CD4-positive, alpha-beta T cell treated with Interleukin-6 for 4 hours (primary cell): ENCODE measurements at places on chromosomes 4 and X.

DNA sequence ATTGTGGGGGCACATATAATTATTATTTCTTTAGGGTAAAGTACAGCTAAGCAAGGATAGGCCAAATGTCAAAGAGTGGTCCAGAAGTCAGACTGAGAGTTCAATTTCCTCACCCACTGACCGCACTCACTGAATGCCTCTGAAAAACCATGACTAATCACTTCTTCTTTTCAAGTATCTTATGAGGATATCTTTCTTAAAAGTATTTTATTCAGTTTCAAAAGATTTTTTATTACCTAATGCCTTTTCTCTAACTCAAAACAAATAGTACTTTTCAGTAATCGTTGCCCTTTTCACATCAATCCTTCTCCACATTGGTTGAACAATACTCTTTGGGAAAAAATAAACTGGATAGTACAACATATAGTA lies 61.7 kb upstream of the CAMK2D start:
- no peak for DNase-seq

GRCh38 chr4:1575418-1576303 lies 108.5 kb downstream of the FAM53A start:
- DNase-seq: no peak

DNA sequence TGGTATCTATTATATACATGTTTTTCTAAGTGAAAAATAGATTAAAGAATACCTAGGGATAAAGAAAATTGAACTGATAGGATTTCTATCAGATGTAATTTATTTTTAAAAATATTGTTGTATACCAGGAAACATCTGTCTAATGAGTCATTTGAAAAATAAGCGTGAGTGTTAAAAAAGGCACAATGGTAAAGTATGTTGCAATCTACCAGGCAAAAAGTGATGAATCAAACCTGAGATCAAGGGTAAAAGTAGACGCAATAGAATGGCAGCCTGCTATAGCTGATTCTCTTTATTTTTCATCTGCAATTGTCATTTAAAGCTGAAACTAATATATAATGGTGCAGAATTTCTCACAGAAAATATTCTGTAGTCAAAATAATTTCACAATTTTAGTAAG lies 1119.6 kb downstream of the PCDH18 start:
- DNase-seq: no peak

DNA sequence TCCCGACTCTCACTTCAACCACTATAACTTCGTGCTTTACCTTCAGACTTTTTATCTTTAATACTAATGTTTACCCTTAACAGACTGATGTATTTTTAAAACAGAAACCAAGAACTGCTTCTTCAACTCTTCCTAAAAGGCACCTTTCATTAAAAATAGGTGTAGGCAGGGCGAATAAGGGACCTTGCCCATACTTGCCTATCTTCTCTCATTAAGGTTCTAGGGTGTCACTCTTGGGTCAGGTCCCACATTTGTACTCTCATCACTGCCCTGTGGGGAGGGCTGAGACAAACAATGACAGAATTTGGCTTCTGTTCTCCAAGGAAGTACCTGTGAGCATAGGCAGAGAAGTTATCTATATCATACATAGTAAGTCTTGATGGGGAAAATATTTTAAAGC lies 69.7 kb downstream of the ANKRD50 start:
- DNase-seq: no peak

GRCh38 chrX:39470588-39471407 lies 627.0 kb downstream of the BCOR start:
- DNase-seq: no peak

DNA sequence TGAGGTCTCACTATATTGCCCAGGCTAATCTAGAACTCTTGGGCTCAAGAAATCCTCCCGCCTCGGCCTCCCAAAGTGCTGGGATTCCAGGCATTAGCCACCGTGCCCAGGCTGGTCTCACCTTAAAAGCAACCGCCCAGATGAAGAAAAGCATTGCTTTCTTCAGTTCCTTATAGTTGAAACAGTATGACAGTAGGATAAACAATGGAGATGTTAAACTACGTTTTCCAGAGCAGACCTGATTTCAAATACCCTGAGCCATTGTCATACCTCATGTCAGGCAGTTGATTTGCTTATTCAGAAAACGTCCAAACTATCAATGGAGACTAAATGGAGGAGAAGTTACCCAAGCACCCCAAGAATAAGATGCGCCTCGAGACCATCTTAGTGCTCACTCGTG lies 26.3 kb upstream of the TMEM131L start:
- DNase-seq: no peak

- no peak for DNase-seq
Observed at GRCh38 chrX:42273387-42273786, 350.0 kb upstream of the CASK start.

GRCh38 chr4:145298885-145299284 lies 118.5 kb upstream of the OTUD4 start:
- no peak for DNase-seq

GRCh38 chr4:104906276-104906675 lies 240.4 kb upstream of the TET2 start:
- DNase-seq: no peak

DNA sequence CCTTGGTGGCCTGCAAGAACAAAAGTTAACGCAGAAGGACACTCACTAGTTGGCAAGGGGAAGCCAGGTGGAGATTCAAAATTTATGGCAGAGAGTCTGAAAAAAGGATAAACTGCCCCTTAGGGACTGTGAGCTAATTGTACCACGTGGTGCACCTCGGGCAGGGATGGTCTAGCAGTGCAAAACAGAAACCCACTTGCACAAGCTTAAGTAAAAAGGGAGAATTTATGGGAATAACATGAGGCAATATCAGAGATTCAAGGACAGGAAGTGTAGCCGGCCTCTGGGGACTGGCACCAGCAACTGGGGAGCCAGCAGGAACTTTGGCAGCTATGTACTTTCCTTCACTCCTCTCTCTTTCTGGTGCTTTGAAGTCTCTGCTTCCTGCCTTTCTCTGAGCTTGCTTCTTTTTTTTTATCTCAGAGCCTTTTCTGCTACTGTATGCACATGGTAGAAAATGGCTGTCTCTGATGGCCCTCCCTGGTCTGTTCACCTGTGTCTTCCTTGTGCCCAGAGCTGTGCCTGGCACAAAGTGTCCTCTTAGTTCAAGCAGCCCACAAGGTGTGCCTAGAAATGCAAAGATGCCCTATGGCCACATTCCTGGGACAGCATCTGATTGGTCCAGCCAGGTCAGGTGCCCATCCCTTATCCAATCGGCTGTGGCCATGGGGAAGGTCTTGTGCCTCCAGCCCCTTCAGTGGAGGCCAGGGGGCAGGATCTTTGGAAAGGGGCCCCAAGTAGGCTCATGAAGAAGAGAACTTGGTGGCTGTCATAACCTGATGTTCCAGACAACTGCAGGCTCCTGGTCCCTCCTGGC lies 114.8 kb upstream of the ATP6AP2 start:
- DNase-seq: no peak

DNA sequence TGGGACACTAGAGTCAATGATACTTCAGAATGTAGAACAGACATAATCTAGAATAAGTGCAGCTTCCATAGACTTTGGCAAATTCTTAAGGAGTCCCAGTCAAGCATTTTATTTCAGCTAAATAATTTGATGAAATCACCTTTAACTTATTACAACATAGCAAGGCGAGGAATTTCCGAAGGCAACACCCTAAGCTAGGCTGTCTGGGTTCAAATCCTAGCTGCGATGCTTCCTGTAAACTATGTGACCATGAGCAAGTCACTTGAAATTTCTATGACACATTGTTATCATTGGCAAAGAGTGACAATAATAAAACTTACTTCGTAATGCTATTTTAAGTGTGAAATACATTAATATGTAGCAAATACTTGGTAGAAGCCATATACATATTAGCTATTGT lies 679.1 kb downstream of the DMD start:
- no peak for DNase-seq

DNA sequence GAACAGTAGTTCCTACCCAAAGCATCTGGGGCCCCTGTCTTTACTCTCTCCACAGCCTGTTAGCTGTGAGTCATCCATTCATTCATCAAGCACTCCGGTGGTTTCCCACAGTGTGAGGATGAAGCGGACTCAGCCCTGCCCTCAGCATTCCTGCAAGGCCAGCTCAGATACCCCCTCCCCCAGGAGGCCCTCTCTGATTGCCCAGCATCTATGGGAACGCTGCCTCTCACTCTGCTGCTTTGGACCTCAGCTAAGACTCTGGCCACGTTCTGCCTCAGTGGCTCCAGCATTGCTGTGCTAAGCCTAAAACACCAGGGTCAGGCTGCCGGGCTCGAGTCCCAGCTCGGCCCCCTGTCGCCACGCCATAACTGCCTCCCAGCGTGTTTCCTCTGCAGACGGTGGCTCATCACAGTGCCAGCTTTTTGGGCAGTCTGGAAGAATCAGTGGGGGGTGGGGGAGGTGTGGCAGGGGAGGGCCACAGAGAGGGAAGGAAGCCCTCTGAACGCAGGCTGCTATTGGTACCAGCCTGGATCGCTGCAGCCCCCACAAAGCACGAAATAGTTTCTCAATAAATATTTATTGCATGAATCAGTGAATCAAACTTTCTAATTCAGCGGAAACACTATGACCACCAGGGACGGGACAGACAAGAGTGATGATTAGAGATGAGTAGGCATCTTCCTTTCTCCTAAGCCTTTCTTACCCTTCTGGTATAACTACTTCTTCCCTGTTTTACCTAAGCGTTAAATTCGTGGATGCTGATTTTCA lies 74.4 kb downstream of the SORCS2 start:
- DNase-seq: no peak

DNA sequence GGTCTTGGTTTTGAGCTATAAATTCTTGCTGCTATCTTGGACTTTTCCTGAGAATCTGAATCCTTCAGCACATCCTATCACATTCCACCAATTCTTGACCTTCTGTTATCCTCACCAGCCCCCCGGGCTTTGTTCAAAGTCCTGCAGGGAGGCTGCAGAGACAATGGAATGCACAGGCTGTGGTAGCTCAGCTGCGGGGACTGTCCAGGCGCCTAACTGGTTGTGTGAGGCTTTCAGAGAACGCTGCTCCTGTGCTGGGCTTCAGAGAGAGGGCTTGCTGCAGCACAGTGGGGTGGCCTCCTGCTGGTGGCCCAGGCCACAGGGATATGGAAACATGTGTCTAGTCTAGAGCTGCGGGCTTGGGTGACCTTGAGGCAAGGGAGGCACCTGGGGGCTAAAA lies 196.3 kb upstream of the GATB start:
- no peak for DNase-seq

DNA sequence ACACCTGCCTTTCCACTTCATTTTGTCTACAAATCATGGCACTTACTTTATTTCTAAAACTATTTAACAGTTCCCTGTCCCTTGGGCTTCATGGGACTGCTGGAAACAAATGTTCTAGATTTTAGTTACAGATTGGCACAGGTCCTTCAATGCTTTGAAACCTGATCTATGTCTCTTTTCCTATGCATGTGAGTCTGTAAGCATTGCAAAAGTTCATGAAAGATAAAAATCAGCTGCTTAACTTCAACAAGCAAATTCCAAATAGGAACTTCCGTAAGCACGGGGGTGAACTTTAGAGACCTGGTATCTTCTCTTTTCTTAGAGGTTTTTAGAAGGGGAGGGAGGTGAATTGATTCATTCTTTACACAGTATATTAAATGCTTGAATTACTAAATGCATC lies 9.5 kb downstream of the LGI2 start:
- no peak for DNase-seq

DNA sequence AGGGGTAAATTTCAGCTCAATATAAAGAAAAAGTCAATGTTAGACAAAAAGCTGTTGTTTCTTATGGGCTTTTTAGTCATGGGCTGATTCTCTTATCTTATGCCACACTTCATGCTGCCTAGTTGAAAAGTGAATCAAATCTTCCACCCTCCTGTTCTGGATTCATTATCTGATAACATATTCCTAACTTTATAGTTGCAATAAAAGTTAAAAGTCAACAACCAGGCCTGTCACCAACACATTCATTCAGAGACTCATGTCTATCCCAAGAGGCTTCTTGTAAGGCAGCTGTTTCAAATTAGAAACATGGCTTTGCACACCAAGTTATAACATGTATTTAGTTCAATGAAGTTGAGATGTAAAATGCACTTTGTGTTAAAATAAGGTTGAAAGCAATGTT lies 243.8 kb downstream of the ADAMTS3 start:
- no peak for DNase-seq

DNA sequence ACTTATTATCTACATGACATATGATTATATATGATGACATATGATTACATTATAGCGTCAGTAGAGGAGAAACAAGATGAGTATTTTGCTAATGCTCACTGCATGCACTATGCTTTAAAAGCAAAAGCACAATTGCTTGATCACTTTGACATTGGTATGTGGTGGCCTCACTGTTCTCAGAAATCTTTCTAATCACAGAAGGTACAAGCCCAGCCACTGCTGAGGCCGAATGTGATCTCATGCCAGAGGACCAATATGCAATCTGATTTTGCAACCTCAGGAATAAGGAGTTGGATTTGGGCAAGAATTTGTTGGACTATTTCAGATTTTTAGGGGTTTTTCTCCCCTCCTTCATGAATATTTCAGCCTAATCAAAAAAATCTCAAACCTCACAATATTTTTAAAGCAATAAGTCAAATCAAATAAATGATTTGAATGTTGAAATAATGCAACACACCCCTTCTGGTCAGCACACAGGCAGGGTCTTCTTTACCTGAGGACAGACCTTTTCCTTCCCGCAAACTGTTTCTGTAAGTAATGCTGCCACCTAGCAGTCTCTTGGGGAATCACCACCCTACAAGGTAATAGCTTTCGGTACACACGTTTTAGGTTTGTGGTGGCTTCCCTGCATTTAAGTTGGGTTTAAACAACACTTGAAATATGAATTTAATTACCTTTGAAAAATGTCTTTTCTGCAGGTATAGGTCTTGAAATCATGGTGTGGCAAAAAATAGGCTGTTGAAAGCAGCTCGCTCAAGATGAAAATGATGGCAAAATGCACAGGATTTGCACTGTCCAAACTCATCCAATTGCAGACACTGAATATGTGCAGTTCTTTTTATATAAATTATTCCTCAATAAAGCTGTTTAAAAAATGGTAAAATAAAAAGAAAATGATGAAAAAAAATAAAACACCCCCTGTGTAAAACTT lies 4.8 kb upstream of the CXCL13 start:
- DNase-seq: peak; percentile 14

DNA sequence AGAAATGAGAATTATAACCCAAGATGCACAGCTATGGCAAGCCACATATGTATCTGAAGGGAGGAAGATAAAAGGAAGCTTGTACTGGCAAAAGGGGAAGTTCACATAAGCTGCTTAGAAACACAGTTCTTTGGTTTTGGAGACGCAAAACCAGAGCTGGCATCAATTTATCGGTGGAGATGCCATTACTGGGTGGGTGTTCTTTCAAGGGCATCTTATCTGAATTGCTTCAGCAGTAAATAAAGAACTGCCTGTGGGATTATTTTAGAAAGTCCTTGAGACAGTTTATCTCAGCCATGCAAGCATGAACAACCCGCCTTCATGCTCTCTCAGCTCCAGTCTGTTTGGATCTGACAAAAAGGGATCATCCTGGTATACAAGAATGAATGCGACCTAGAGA lies 60.8 kb downstream of the DDX60 start:
- no peak for DNase-seq
